ENCODE measurements at places on chromosomes 2 and 18.

DNA sequence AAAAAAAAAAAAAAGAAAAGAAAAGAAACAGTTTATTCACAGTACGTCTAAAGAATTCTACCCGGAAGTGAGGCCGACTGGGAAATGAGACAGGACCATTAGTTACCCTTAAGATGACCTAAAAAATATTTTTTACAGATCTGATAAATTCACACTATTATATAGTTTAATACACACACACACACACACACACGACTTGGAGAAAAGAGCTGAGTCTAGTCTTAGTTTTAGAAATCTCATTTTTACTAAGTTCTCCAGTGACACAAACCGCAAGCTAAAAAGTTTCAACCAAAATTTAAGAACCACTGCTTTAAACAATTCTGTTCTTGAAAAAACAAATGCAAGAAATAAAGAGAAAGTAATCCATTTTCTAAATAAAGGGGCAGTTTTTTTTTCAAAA is 27.1 kb downstream of the ST3GAL5 start:
- no peak for DNase-seq

GRCh38 chr2:236746833-236747232 is 177.2 kb downstream of the ACKR3 start:
- DNase-seq, result no peak

- DNase-seq, result no peak
These were observed 13.6 kb upstream of the CXXC1 start for GRCh38 chr18:50301074-50301473.

GRCh38 chr18:9103376-9103873 is 926 bp downstream of the NDUFV2 start:
- peak; percentile 21 for DNase-seq

GRCh38 chr18:9539283-9539682 is 64.0 kb downstream of the RALBP1 start:
- DNase-seq, result no peak

GRCh38 chr2:158127380-158127804 is 25.7 kb downstream of the UPP2 start:
- no peak for DNase-seq

DNA sequence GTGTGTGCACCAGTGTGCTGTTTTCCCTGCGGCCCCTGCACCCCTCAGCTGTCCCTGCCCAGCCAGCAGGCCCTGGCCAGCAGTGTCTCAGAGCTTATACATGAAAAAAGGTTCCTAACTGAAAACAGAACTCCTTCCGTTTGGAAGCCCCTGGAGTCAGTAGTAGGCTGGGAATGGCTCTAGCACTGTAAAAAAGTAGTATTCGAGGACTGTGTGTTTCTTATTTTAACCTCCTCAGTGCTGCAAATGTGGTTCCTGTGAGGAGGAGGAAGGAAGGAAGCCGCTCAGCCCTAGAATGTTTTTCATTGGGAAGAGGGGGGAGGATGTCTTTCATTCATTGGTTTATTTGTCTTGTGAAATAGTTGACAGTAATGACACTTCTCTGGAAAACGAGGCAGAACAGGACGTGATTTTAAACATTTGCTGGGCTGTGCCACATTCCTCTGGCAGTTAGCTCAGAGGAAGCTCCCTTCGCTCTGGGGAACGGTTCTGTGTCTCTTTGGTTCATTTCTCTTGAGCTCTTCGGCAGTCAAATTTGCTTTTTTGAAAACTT is 103.5 kb downstream of the SPTBN1 start:
- peak; percentile 88 for DNase-seq

GRCh38 chr18:47522359-47522758 is 270.9 kb upstream of the SKOR2 start:
- DNase-seq, result no peak

GRCh38 chr2:179336782-179337534 is 72.3 kb upstream of the SESTD1 start:
- DNase-seq, result no peak

- DNase-seq, result no peak
These were observed 130.5 kb upstream of the CTDP1 start for GRCh38 chr18:79548986-79549637.

DNA sequence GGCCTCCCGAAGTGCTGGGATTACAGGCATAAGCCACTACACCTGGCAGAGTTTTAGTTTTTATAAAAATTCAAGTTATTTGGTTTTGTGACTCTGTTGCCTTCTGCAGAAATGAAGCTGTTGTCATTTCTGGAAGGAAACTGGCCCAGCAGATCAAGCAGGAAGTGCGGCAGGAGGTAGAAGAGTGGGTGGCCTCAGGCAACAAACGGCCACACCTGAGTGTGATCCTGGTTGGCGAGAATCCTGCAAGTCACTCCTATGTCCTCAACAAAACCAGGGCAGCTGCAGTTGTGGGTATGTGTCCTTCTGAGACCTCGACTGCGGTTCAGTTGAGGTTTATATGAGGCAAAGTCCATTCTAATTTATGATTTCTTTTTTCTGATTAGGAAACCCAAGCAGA is 7.2 kb downstream of the MTHFD2 start:
- DNase-seq, result peak; percentile 59

GRCh38 chr2:5123582-5124196 is 568.5 kb upstream of the SOX11 start:
- DNase-seq, result no peak

DNA sequence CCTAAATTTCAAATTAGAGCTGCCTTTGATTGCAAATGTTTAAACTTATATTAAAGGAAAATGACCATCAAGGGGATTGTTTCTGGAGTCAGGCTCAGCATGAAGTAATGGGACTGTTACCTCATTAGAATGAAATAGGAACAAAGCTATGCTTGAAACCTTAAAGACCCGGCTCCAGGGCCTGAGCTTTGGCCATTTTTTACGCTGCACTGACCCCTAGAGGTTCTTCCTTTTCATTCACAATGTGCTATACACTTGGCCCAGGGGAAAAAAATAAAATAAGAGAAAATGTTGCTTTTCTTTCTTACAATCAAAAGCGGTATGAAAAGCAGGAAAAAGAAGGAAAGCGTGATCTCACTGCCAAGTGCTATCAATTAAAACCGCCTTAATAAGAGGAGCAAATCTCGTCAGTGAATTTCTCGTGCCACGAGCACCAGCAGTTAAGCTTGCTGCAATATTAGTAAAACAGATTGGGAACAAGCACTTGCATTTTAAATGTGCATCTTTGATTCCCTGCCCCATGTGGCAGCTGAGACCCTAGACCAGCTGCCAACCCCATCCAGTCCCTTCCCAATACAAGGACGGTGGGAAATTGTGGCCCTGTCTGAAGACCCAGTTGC is 96.6 kb downstream of the MBD2 start:
- DNase-seq, result peak; percentile 57

GRCh38 chr2:219612577-219613286 is 14.7 kb upstream of the SLC4A3 start:
- DNase-seq, result no peak

DNA sequence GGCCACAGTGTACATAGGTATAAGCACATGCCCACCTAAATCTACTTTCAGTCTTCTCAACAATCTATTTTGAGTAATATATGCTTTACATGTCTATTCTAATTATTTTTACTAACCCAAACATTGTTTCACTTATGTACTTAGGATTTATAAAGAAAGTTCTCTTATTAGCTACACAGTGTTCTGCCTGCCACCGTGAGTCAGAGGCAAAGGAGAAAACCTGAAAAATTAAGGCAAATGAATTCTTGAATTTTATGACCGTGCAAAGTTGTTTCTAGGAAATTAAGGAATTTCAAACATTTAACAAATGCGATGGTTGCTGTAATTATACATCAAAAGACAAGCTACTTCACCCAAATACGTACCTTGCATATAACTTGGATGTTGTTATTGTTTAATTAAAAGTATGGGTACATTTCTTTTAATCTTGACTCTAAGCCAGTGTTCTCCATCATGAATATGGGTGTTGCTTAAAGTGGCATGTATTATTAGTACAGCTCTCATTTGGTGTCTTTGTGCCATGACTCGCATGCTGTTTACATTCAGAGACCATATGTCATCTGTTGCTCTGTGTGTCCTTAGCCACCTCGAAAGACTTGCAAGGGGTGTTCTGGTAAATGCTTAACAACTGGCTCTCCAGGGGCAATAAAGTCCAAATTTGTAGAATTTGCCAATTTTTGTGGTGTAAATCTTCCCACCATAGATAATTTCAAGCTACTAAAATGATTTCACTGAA is 154.3 kb upstream of the FN1 start:
- no peak for DNase-seq

GRCh38 chr2:101847661-101848339 is 144.0 kb upstream of the IL1R2 start:
- DNase-seq, result no peak

DNA sequence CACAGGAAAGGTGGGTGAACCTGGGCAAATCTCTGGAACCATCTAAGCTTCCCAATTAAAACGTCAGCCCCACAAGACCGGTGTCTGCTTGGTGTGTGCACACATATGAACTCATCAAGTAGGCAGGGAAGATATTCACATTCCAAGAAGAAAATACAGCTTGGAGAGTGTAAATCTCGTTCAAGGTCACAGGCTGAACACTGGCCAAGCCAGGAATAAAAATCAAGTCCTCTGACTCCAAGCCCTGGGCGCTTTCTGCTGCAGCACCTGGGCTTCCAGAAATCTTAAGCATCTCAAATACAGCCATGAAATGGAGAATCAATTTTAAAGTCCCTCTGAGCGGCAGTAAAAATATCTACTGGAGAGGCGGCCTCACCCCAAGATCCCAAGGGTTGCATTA is 150.9 kb downstream of the TWIST2 start:
- DNase-seq, result no peak

- DNase-seq, result no peak
These were observed 94.1 kb upstream of the CD302 start for GRCh38 chr2:159891917-159892730.

DNA sequence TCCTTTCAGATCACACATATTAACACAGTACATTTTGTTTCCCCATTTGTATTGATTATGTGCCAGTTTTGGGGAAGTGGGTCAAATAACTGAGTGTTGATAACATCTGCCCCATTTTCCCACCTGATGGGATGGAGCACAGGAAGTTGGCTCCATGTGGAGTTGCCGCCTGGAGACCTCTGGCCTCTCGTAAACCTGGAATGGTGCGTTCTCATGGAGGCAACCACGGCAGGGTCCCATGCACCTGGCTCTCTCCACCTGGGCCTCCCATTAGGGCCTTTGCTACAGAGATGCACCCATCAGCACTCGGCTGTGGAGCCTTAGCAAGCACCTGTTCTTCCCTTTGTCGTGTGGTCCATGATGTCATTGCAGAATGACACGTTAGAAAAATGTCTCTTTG is 130.6 kb downstream of the MBP start:
- no peak for DNase-seq

GRCh38 chr2:186518291-186518690 is 32.2 kb downstream of the ZC3H15 start:
- DNase-seq, result peak; percentile 20

- peak; percentile 77 for DNase-seq
These were observed 5.9 kb downstream of the SCYGR3 start for GRCh38 chr2:227608561-227609338.

- peak; percentile 18 for DNase-seq
These were observed 94.6 kb downstream of the PMAIP1 start for GRCh38 chr18:59994357-59994756.

DNA sequence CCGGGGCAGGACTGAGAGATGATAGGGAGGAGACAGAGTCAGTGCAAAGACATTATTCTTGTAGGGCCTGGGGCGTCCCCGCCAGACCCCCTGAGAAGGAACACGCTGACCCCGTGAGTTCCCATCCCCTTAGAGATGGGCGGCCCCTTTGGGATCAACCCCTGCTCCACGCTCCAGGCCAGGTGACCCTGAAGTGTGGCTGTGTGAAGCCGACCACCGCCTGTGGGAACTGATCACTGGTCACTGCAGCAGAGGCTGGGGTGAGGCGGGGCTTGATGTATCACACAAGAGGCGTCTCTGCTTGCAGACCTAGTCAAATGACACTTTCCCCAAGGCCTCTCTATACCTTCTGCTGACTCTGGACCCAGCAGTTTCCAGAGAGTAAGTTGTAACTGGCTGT is 157.4 kb upstream of the TWIST2 start:
- DNase-seq, result no peak

DNA sequence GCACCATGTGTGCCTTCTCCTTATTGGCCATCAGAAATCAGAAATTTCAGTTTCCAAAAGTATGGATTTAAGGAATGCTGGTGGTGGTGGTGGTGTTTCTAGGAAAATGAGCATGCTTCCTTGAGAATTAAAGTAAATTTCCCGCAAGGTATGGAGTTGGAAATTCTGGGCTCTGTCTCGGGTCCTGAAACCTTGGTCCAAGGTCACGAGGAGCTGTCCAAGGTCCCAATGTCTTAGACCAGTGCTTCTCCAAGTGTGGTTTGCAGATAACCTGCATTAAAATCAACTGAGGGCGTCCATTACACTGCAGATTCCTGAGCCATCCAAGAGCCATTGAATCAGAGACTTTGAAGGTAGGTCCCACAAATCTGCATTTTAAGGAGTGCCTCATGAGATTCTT is 210.9 kb upstream of the PKDCC start:
- DNase-seq, result peak; percentile 67

GRCh38 chr2:167134381-167135072 is 246.2 kb downstream of the XIRP2 start:
- DNase-seq, result no peak

DNA sequence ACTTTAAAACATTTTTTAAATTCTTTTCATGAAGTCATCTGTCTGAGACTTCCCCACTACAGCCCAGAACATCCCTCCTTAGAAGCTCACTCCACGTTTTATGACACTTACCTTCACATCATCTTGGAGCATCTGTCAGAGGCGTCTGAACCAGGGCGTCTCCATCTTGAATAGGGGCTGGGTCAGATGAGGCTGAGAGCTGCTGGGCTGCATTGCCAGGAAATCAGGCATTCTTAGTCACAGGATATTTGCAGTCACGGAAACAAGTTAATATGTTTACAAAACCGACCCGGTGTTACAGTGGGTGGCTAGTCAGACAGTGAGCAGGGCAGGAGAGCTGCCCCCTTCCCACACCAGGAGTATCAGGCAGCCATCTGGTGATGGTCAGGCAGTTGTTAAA is 456.5 kb downstream of the FBXO15 start:
- DNase-seq, result no peak

DNA sequence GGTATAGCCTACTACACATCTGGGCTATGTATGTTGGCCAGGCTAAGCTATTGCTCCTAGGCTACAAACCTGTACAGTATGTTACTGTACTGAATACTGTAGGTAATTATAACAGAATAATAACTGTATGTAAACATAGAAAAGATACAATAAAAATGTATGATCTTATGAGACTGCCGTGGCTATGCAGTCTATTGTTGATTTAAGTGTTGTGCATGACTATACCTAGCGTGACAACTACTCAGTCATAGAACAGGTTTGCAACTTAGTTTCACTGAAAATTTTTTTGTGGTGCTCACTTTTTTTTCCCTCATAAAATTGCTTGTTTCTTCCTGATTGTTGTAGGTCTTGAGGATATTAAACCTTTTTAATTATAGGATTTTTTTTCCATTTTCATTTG is 25.9 kb downstream of the KCMF1 start:
- no peak for DNase-seq

All from NB4 (cell line).